ENCODE measurements at places on chromosomes 2 and 18.

- no peak for DNase-seq
These were observed 625 bp downstream of the LYPD6 start for GRCh38 chr2:149331023-149331400.

DNA sequence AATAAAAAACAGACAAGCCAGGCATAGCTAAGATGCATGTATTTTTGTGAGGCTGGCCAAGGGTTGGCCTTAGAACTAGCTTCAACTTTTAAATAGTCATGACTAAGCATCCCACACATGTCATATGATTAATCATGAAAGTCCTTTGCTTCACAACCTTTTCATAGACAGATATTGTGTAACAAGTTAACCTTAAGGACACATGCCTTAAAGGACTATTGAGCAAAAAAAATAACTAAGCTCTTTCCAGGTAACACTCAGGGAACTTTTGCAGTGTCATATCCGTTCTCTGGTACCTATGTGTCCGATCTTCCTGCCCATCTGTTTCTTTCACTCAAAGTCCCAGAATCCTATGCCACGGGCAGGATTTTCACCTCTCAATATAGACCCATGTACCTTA lies 498.4 kb downstream of the STK39 start:
- no peak for DNase-seq

GRCh38 chr2:207230261-207231105 lies 64.7 kb upstream of the KLF7 start:
- no peak for DNase-seq

GRCh38 chr2:135916207-135916606 lies 40.0 kb upstream of the MCM6 start:
- peak; percentile 29 for DNase-seq

DNA sequence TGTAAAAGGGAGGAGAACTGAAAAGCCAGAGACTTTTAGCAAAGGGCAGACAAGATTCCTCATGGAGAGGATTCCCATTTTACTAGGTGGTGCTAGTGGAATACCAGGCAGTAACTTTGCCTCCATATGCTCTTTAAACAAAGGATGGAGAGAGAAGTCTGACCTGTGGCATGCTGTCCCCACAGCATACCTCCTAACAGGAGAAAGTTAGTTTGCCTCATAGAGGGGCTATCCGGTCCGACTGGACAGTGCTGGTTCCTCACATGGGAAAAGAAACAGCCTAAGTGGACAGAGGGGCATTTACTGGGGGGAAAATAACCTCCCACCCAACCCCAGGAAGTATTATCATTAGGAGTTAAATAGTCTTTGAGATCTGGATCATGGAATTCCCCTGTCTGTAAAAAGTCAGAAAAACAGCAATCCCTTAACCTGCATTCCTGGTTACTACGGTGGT lies 31.6 kb upstream of the GMCL1 start:
- no peak for DNase-seq

DNA sequence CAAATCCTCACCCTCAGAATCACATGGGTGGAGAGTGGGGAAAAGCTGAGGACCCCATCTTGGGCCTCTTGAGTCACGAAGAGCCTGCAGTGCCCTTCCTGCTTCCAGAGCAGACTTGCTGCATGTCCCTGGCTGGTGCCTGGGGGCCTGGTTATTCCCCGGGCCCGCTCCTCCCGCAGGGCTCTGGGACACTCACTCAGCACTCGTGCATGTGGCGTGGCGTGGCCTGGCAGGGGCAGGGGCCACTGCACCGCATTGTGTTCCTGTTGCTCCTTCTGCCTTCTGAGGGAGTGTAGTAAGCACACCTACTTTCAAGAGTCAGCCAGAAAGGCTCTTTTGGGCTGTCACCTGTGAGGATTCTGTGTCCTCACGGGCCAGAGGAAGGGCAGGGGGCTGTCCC lies 17.4 kb upstream of the MZT2A start:
- DNase-seq, result no peak

GRCh38 chr2:3433776-3434400 lies 54.4 kb downstream of the TRAPPC12 start:
- DNase-seq, result no peak

DNA sequence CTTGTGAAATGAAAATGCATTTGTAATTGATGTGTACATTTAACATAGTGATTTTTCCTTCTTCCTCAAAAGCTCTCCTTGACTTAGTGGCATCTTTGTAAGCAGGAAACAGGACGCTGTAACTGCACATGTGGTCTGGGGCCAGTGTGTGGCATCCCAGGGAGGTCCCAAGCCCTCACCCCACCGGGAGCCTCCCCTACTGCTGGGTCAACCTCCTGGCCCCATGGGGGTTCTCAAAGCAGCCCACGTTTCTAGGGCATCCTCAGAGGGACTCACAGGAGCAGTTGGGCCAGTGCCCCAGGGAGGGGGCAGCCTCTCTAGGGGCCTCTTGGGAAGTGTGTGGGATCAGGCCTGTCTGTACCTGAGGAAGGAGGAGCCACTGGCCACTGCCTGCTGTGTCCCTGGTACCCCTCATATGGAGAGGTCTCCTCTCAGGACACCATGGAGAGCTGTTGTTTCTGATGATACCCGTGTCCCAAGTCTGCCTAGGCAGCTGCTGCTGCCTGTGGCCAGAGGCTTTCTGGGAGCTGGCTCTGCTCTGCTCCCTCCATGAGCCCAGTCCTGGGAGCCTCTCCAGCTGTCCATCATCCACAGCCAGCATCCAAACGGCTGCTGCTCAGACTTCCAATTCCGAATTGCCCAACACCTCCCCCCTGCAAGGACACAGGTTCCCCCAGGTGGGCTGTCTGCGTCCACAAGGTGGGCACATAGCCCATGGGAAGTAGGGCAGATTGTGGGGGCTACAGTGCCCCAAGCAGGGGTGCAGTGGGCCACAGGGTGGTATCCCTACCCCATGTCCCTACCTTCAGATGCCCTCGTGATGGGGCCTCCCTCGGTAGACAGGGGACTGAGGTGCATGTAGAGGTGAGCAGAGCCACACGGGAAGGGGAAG lies 13.4 kb downstream of the ARHGEF4 start:
- no peak for DNase-seq

DNA sequence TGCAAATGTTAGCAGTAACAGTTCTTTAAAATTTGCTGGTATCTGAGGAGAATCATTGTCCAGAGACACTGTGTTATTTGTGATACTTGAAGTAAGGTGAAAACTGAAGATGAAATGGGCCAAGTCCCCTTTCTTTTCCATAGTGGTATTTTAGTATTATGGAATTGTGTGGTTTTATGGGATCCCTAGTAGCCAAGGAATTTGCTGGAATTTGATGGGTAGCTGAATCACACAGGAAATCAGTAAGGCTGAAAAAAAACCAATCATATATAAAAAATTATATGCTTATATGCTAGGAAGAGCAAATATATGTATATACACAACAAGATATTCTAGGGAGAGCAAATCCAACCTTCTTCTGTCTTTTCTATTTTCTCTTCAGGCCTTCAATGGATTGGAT lies 54.2 kb upstream of the TACR1 start:
- DNase-seq, result no peak

GRCh38 chr2:55761024-55761423 lies 67.4 kb upstream of the PNPT1 start:
- no peak for DNase-seq

GRCh38 chr2:55144922-55145820 lies 86.9 kb downstream of the CLHC1 start:
- no peak for DNase-seq

GRCh38 chr2:201358684-201359083 lies 1.5 kb upstream of the FLACC1 start:
- DNase-seq, result no peak

DNA sequence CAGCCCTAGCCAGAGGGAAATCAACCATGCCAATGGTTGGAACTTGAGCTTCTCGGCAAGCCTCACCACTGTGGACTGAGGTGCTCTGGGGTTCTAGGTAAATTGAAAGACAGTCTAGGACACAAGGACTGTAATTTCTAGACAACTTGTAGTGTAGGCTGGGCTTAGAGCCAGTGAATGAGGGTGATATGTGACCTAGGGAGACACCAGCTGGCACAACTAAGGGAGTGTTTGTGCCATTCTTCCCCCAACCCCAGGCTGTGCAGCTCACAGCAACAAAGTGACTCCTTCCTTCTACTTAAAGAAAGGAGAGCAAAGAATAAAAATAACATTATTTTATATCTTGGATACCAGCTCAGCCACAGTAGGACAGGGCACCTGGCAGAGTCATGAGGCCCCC lies 1690.7 kb upstream of the TMEFF2 start:
- no peak for DNase-seq

- DNase-seq, result no peak
These were observed 166.0 kb upstream of the VWC2L start for GRCh38 chr2:214244847-214245246.

GRCh38 chr18:33745151-33745795 lies 167.3 kb downstream of the ASXL3 start:
- DNase-seq, result no peak

DNA sequence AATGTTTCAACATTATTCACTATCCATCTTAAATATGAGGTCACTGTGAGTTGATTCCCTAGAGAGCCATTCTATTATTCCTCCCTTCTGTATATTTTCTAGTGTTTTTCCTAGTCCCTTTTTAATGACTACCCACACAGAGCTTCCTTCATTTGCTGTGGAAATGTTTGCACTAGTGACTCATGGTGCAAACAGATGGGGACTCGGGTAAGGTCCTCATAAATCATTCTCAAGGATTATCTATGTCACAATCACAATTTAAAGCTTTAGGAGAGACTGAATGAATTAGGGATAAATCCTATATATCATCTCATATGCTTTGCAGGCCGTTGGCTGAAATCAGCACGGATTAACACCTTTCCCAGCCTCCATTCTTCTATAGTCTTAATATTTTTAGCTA lies 159.6 kb downstream of the DCC start:
- DNase-seq, result no peak

- no peak for DNase-seq
These were observed 4.8 kb downstream of the STON1 start for GRCh38 chr2:48534781-48535180.

GRCh38 chr18:62324917-62325805 lies at the start of gene TNFRSF11A:
TSS of gene TNFRSF11A (plus strand) at chr18:62325310. CDS start at chr18:62325353, 43 bp downstream.
- DNase-seq, result no peak

- no peak for DNase-seq
These were observed 174.9 kb downstream of the ETAA1 start for GRCh38 chr2:67571785-67572718.

- DNase-seq, result no peak
These were observed 106.9 kb upstream of the THOC1 start for GRCh38 chr18:374721-375168.

DNA sequence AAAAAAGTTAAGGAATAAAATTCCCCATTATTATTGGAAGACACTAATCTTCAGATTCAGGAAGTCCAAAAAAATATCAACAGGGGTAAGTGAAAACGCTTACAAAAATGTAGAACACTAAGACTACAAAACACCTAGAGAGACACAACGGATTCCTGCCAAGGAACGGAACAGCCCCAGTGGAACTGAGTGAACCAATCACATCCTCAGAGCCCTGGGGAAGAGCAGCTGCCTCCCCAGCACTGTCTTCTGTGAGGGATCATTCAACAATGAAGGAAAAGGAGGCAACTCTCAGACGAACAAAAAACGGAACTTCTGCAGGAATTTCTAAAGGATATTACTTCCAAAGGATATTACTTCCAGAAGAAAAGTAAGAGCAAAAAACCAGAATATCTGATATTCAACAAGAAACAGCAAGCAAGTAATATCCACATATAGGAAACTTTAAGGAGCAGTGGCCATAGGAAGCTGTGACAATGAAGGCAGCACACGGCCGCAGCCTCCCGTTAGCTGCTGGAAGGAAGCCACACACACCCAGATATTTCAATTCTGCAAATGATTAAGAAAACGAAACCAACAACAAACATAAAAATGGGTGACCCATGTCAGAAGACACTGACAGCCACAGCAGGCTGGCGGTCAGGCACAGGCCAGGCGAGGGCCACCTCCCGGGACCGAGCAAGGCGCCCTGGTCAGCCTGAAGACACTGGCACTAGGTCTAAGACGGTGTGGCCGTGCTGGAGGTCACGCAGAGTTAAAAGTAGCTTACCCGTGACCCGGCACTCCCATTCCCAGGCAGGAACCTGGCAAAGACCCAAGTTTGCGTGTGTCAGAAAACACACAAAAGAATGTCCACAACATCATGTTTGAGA lies 81.8 kb downstream of the HDAC4 start:
- no peak for DNase-seq

GRCh38 chr2:96763511-96764252 lies 3.0 kb downstream of the CNNM4 start:
- peak; percentile 60 for DNase-seq

GRCh38 chr2:65061910-65062339 lies 5.7 kb downstream of the CEP68 start:
- DNase-seq, result no peak

GRCh38 chr2:88810017-88810416 lies 118.5 kb downstream of the RPIA start:
- DNase-seq, result peak; percentile 95

- no peak for DNase-seq
These were observed 64.4 kb downstream of the ACOXL start for GRCh38 chr2:110796716-110797301.

- no peak for DNase-seq
These were observed 3.4 kb upstream of the RTP5 start for GRCh38 chr2:241865957-241866789.

GRCh38 chr18:27996801-27997272 lies 180.1 kb downstream of the CDH2 start:
- DNase-seq, result no peak

DNA sequence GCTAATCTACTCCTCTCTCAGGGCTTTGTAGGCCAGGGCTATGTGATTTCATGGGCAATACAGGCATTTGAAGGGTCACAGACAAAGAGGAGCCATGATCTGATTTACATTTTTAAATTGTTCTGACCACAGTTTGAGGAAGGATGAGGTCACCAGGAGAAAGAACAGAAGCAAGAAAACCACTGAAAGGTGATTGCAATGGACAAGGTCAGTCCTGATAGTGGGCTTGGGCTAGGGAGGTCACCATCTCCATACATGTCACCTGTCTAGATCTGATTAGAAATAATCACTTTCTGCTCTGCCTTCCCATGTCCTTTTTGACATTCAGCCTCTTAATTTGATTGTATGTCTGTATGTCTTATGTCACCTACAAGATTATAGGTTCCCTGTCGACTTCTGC lies 248.9 kb upstream of the CWC22 start:
- no peak for DNase-seq

- no peak for DNase-seq
These were observed 297.0 kb upstream of the DSEL start for GRCh38 chr18:67813380-67814028.

- no peak for DNase-seq
These were observed 15.1 kb upstream of the DARS1 start for GRCh38 chr2:136000502-136000901.

- no peak for DNase-seq
These were observed 7.7 kb upstream of the ARID5A start for GRCh38 chr2:96528700-96529375.

DNA sequence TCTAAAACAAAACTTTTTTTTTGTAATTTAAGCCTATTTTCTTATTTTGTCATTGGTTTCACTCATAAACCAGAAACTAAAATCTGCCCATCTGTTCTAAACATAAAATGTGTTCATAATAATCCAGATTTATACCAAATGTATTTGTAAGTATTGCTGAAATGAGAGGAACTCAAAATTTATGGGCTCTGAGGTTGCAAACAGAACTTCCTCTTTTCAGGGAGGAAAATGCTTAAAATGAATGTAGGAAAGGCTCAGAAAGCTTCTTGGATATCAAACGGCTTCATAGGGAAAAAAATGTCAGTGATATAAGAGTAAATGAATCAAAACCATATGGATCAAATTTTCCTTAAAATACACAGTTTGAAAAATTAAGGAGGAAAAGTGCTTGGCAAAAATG lies 83.9 kb downstream of the PAX3 start:
- DNase-seq, result no peak

All from NCI-H526 treated with DMSO at 0.1 percent for 48 hours (cell line).